ENCODE measurements at places on chromosomes 3 and 15.

GRCh38 chr3:52503788-52504424 is 8.8 kb downstream of the STAB1 start:
- no peak for DNase-seq

DNA sequence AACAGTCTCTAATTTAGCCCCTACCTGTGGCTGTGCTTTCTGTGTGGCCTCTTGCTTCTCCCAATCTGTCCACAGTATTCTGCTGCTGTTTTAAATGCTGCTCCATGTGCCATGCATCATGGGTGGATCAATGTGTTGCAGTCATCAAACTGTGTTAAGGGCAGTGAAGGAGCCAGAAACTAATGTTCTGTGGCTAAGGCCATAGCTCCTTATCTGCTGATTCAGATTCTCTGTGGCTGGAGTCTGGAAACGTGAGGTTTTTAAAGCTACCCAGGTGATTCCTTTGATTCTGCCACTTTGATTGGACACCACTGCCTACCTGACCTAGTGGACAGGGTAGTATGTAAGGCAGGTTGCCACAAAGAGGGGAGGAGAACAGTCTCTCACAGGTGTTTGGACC is 44.8 kb downstream of the MORC1 start:
- DNase-seq, result no peak

GRCh38 chr3:186124592-186124991 is 15.7 kb upstream of the ETV5 start:
- peak; percentile 59 for DNase-seq

- peak; percentile 84 for DNase-seq
Measured at GRCh38 chr3:25427942-25428788, at the start of gene RARB. Gene RARB (plus strand): TSS chr3:25428263. CDS start chr3:25428732, 469 bp downstream.

GRCh38 chr3:194070220-194070633 is 65.7 kb upstream of the HES1 start:
- DNase-seq, result no peak

- DNase-seq, result no peak
Measured at GRCh38 chr3:126313166-126313565, 44.0 kb downstream of the KLF15 start.

- peak; percentile 87 for DNase-seq
Measured at GRCh38 chr3:129829640-129830039, 63.9 kb downstream of the TMCC1 start.

GRCh38 chr3:10981961-10982360 is 10.6 kb upstream of the SLC6A1 start:
- no peak for DNase-seq

DNA sequence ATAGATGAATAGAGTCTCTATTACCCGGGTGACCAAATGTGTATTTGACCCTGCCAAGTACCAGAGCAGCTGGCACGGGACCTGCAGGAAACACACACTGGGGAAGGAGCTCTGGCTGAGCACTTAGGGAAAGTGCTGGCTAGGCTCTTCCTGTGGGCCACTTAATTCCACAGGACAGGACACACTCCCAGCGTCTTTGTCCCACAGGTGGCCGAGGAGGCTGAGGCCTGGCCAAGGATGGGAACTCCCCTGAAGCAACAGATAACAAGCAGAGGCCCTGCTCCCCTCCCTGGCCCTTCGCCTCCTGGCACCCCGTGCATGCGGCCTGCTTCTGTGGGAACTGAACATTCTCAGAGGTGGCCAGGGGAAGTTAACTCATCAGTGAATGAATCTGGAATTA is 180.8 kb downstream of the ATP10A start:
- DNase-seq, result no peak

GRCh38 chr3:95154766-95155165 is 1091.9 kb downstream of the NSUN3 start:
- peak; percentile 5 for DNase-seq

DNA sequence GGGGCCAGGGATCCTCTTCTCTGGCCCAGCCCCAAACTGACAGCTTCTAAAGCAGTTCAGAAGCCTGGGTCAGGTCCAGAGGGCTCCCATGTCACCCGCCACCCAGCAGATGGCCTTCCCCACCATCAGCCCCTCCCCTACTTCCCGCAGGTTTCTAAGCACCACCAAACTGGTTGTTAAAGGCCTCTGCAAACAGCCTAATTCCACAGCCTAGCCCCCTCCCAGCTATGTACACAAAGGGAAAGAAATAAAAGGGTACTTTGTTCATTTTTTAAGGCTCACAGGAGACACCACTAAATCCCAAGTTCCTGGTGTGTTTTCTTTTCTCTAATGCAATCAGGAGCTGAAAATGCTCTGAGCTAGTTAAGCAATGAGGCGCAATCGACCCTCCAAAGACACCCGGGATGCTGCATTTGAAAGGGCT is 30.6 kb downstream of the PLCH1 start:
- no peak for DNase-seq

GRCh38 chr15:100005715-100006114 is 272.5 kb upstream of the LYSMD4 start:
- DNase-seq, result no peak

DNA sequence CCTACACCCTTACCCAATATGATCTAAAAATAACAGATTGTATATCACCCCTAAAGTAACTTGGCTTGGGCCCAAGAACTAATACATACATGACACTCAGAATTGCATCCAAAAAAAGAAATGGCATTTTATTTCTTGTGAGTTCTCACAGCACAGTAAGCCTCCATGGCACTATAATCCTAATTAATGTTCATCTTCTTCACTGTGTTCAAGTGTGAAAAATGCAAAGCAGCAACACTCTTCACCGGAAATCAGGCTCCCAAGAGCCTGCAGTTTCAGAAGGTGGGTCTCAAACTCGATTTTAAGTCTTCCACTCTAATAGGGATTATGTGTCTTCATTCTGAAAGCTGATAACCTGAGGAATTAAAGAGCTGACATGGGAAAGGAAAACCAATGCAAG is 142.8 kb upstream of the TSC22D2 start:
- DNase-seq, result no peak

DNA sequence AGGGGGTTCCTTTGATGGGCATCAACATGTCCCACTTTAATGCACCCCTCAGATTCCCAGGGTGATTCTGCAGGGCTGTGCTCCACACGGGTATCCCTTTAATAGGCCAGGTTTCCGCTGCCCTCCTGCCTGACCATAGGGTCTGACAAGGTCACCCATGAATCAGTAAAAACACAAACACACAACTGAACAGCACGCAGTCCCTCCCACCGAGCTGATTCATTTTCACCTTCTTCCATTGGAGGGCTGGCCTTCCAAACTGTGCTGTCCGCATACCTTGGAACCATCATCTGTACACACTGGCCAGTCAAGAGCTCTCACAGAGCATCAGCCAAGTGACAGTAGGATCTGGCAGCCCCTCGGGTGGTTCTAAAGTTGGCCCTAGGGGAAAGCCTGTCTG is 93.7 kb downstream of the FBLN2 start:
- no peak for DNase-seq

GRCh38 chr15:99518191-99518590 is 47.6 kb upstream of the MEF2A start:
- DNase-seq, result no peak

DNA sequence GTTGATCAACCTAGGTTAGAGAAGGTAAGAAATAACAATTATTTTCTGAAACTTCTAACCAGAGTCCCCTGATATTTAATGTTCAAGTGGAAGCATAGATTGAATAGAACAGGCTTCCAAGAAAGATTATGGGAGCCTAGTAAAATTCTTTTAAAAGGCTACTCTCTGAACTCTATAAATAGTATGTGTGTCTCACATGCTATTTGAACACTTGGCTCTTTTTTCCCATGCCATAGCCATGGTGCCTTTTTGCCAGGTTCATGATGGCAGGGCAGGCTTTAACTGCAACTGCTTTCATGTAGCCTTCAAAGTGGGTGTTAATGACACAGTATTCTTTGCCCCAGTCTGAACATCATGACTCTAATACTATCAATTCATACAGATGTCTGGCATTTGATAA is 22.9 kb upstream of the STRIT1 start:
- no peak for DNase-seq

GRCh38 chr15:54836052-54836795 is 360.5 kb downstream of the RSL24D1 start:
- no peak for DNase-seq

- DNase-seq, result peak; percentile 74
Measured at GRCh38 chr3:48034000-48034516, 17.8 kb upstream of the MAP4 start.

DNA sequence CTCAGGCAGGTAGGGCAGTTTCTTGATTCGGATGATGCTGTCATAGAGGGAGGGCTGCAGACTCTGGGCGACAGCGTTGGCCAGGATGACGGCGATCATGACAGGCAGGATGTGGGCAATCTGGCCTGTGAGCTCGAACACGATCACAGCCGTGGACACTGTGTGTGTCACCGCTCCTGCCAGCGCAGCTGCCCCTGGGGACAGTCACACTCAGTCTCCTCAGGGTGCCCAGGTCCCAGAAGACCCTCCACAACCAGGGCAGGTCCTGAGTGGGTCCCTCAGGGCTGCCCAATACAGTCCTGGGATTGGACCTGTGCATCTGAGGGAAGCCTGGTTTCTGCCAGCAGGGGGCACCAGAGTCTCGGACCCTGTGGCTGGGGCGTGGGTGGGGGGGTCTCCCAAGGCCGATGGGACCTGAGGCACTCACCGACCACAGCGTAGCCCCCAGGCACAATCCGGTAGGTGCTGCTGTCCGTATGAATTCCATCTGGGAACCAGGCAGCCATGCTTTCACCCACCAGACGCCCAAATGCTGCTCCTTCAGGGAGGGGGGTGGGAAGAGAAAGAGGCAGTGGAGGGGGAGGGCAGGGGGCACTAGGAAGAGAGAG is 7.2 kb downstream of the CLCN2 start:
- peak; percentile 10 for DNase-seq

GRCh38 chr3:159263750-159264553 is 462.1 kb downstream of the MFSD1 start:
- peak; percentile 54 for DNase-seq

- no peak for DNase-seq
Measured at GRCh38 chr3:45933591-45933990, 9.7 kb upstream of the CXCR6 start.

DNA sequence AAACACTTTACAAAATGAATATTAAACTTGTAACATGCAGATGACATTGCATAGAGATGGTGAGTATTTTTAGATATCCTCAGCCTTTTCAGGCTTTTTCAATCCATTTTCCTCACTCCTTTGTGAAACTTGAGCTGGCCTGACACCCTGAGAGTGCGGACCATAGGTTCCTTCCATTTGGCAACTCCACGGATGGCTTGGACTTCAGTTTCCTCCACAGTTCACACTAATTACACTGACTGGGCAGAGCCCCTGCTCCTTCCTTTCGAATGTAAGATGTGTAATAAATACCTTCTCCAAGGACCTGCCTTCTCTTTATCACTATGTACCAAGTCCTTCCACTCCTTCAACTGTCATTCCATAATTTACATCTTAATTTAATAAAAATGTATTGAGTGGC is 141.7 kb upstream of the LRIG1 start:
- DNase-seq, result no peak

- DNase-seq, result no peak
Measured at GRCh38 chr15:96690733-96691132, 360.2 kb downstream of the NR2F2 start.

DNA sequence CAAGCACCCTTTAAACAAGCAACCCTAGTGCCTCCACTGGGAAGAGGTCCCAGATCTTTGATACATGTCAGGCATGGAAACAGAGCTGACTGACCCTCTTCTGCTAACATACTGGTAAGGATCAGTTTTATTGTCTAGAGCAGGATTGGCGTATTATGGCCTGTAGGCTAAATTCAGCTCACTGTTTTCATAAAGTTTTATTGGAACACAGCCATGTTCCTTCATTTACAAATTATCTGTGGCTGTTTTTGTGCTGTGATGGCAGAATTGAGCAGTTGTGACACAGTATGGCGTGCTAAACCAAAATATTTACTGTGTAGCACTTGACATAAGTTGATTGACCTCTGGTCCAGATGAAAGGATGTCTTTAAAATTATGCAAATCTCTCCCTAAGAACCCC is 45.0 kb downstream of the WDR76 start:
- no peak for DNase-seq

- peak; percentile 32 for DNase-seq
Measured at GRCh38 chr3:40719660-40720287, 195.0 kb downstream of the ZNF621 start.

DNA sequence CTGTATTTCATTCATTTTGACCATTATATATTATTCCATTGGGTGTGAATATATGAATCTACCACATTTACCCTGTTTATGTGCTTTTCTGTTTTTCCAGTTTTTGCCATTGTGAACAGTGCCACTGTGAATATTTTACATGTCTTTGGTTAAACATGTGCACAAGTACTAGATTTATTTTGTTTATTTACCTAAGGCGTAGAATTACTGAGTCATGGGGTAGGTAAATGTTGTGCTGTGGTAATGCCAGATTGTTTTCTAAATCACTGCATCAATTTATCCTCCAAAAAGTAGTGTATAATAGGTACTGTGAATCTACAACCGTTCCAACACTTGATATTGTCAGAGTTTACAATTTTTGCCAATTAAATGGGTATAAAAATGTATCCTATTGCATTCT is 362.1 kb upstream of the AGTR1 start:
- no peak for DNase-seq

DNA sequence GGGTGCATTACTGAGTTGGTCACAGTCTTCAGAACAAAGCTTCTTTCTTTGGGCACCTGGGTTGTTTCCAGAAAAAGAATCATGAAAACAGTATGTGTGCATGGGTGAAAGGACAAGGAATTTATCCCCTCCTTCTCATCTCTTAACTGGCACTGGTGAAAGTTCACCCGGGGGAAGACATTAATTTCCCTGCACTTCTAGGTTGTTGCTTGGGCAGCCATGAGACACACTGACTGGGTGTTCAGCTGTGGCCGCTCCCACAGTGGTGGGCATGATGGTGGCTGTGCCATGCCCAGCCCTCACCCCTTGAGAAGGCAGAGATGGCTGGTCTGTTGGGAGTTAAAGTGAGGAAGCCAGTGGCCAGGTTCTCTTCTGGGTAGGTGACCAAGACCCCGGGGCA is 16.6 kb upstream of the KY start:
- peak; percentile 21 for DNase-seq

DNA sequence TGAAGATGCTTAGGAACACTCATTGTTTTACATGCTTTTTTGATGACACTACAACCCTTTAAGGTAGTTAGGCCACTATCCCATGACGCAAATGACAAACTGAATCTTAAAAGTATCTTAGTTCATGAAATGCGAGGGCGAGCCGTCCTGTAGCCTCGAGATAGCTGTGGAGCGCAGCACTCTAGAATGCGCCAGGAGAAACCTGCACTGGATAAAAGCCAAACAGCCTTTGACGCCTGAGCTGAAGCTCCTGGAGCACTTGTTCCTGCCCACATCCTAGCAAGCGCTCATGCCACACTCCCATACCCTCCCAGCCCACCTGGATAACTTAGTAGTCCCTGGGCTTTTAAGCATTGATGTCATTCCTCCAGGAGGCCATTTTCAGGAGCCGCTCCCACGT is 516.9 kb downstream of the GABRG3 start:
- DNase-seq, result no peak

Data from kidney glomerular epithelial cell (primary cell).